ENCODE measurements at places on chromosomes 5 and 9.

DNA sequence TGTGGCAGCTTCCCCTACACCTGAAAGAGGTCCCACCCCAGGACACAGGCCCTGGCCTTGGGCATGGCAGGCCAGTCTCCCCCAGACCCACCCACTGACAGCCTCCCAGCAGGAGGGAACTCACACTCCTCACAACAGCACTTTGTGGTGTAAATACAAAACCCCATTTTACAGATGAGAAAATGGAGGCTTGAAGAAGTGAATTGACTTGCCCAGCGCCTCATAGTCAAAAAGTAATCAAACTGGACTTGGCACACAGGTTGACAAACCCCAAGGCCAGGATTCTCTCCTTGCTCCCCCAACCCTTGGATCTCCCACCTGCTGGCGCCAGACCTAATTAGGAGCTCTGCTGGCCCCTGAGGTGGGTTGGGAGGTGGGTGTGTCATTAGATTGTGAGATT is 29.2 kb upstream of the NEK6 start:
- no peak for DNase-seq

DNA sequence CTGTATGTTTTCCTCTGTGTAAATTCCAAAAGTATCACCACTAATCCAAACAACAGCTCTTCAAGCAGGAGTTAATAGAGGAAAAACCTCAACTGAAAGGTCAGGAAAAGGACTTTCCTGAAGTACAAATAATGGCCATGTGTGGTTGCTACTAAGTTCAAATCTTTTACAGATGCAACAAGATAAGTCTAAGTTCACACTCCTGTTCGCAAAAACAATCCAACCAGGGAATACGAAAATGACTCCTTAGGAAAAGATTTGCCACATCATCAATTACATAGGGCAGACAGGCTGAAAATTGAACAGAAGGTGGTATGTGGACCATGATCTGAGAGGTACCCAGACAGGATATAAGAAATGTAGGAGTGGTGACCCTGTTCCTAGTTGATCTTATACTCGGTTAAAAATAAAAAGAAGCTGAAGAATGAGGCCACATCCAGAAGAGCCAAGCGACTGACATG is 210.2 kb downstream of the TSSK1B start:
- DNase-seq: no peak

GRCh38 chr9:84669013-84669287 is 579 bp upstream of the NTRK2 start:
- DNase-seq: no peak

- DNase-seq: no peak
These were observed 46.4 kb downstream of the FGF1 start for GRCh38 chr5:142639455-142639854.

DNA sequence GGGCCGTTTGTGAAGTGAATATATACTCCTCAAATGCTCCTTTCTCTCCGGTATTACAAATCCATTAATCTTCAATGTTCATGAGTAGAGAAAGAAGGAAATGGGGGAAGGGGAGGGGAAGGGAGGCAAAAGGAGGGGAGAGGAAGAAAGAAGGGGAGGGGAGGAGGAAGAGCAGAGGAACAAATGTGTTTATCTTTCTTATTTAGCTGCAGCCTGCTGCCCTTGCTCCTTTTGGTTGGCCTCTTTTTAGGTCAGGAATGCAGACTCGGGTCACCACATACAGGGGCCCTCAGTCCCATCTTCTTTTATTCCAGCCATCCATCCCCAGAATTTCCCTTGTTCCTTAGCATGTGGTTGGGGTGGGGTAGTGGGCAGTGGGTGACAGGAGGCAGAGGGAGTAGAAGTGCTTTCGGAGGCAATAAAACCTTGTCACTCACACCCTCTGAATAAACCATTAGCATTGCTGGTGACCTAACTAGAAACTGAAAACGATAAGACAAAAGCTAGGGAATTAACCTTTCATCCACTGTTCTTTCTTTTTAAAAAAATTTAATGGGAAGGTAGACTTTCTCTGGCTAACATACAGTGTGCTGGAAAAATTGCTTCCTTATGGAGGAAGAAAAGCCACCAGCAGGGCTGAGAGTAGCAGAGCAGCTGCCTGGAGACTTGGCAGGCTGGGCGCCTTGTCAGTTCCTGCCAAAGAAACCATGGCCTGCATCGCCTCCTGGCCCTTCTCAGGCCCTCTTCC is 16.8 kb upstream of the PRLR start:
- no peak for DNase-seq

DNA sequence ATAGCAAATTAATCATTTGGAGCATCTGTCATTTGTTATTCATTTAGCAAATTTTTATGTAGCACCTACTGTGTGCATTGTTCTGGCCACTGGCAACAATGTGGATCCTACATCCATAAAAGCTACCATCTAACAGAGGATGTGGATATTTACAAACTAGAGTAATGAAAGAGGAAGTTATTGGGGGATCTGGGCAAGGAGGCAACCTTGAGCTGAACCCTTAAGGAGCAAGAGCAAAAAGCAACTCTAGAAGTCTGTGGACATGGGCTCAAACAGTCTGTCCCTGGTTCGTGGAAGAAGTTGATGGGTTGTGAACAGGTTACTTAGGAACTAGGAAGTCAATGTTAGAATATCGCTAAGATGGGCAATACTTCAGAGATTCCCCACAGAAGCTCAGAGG is 259.9 kb downstream of the SYK start:
- DNase-seq: no peak

GRCh38 chr5:68484307-68485068 is 268.9 kb downstream of the PIK3R1 start:
- no peak for DNase-seq

- no peak for DNase-seq
These were observed 147.6 kb upstream of the SPRY4 start for GRCh38 chr5:142472306-142472951.

DNA sequence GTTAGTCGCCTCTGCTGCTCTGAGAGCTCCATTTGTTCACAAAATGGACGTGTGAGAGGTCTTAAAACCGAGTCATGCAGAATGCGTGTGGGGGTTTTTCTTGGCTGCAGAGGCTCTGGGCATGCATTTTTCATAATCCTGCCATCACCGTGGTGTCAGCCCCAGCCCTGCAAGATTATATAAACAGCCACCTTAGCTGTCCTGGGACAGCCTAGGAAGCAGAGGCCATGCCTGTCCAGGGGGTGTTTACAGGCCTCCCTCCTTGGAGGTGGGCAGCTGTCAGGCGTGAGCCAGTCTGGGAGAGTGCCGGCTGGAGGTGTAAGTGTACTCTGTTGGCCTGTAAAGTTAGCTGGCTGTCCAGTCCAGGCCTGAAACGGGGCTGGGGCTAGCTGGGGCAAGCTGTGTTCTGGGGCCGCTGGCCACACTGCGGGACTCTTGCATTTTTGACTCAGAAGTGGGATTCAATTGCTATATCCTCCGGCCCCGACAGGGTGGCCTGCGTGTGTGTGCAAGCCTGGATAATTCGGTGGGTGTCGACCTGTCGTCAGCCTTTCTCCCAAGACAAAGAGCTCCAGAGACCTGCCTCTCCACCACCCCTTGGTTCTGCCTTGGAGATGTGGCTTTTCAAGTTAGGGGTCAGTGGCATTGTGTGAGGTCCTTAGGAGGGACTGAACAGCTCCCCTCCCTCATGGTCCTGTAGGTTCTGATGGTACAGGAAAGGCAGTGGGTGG is 2.4 kb downstream of the WNK2 start:
- DNase-seq: no peak

DNA sequence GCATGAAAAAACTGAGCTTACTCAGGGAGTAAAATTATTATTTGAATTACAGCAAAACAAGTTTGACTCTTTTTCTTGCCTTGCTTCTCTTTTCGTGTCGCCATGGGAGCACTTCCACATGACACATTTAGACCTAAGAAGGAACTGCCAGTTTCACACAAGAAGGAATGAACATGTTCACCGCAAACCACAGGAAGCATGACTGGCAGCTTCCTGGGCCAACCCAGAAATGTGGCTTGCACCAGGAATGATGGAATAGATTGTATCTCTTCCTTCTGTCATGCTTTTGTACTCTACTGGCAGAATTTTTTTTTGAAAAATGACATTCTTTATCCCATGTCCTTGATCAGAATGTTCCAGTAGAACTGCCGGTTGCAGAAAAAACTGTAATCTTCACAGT is 32.9 kb upstream of the MAN2A1 start:
- DNase-seq: no peak
